Inflammatory macrophage (primary cell): ENCODE measurements at places on chromosomes 13 and 19.

DNA sequence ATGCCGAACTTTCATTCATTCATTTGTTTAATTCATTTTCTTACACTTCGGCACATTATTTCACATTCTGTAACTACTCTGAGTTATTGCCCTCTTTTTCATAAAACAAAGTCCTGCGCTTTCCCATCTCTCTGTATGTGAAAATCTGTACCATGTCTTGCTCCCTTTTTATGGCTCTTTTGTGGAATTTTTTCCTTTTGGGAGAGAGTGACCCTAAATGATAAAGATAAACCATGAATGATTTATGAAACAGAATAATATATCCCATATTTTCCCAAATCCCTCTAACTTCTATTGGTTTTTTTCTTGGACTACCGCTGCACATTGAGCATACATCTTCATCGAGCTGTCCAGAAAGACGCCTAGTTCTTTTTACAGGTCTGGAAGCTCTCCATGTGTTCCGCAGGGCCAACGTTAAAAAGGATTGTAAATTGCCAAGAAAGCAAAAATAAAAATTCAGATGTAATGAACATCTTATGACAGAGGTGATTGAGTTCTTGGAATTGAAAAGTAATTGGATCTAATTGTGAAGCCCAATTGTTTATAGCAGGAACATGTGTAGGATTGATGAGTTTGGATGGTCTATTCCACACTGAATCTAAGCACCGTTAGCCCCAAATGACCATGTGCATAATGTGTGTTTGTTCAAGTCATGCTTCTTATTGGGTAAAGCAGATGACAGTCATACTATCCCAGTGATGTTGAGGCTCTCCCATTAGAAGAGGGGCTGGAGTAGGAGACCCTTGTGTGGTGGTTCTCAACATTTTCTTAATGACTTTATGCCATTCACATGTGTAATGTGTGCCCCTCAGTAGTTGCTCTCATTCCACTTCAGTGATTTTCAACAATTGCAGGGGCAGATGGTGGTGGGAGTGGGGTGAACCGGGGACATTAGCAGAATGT is 378.9 kb downstream of the DLEU7 start:
- DNase-seq = no peak

DNA sequence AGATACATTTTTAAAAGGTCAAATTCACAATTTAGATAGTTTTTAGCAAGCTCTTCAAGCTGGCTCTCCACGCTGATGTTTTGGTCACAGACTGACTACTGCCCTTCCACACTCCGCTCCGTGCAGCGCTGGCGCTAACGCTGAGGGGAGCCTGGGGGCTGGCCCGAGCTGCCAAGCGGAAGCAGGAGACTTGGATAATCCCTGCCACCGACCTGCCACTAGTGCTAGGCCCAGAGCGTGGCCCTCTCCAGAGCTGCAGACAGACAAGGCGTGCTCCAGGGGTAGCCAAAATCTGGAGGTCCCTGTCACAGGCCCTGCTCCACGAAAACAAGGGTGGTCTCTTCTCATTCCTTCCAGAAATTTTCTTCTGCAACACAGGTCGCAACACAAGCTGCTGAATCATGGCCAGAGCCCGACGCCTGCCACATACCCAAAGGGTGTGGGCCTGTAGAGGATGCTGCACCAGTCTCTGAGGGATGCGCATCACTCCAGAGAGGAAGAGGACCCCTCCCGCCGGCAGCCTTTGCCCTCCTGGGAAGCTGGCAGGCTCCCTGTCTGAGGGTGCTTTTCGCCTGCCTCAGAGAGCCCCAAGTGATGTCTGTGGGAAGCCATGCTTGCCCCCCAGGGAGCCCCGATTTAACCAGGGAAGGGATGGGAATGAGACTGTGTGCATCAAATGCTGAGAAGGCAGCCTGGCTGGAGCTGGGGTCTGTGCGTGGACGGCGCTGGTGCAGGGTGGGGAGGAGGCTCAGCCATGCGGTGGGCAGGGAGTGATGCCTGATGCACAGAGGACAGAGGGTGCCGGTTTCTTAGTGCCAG is 21.6 kb downstream of the CAPS start:
- DNase-seq = no peak

DNA sequence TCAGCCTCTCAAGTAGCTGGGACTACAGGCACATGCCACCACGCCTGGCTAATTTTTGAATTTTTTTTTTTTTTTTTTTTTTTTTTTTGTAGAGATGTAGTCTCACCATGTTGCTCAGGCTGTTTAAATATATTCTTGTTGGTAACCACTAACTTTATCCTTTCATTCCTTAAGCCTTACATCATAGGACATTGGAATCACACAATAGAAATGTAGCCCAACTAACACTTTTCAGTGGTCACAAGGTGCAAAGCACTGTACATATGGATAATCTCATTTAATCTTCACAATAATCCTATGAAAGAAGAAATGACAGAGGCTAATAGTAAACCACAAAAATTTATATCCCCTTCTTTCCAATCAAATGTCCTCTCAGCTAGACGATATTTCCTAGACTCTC is 417.8 kb upstream of the DACH1 start:
- DNase-seq = no peak

- DNase-seq = no peak
These were observed 2.6 kb downstream of the MBNL2 start for GRCh38 chr13:97224544-97225300.

DNA sequence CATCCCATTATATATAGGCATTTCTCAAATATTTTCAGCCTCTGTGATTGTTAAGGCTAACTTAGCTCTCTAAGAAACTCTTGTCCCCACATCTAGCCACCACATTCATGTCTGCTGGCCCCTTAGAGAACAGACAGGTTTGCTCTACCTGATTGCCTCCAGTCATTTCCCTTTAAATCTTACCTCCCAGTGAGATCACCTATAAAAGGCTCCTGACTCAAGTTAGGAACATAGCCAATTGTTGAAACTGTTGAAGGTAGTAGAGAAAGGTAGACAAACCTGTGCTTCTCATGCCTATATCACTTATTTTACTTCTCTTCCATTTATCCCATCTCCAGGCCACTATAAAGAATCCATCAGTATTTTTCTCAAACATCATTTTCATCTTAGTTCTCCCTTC is 771.4 kb downstream of the DIAPH3 start:
- DNase-seq = no peak

DNA sequence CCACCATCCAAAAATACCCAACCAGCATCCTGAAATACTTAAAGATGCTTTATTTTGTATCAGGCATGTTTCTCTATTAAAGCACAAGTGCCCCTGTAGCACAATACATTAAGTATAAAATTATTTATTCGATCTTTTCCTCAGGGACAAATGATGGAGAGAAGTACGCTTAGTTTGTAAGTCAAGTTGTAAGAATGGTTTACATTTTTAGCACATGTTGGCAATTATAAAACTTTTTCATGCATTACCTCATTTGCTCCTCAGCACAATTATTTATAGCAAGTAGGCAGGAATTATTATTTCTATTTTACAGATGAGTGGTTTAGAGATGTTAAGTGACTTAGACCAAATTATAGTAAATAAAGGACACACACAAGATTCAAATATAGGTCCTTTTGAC is 232.6 kb upstream of the HTR2A start:
- DNase-seq = no peak
